ENCODE measurements at places on chromosomes 1 and 21.

GRCh38 chr1:192610112-192610889, 25.6 kb upstream of the RGS13 start:
- no peak for DNase-seq

- DNase-seq, result no peak
These were observed 104.8 kb downstream of the DHRS3 start for GRCh38 chr1:12513181-12513580.

DNA sequence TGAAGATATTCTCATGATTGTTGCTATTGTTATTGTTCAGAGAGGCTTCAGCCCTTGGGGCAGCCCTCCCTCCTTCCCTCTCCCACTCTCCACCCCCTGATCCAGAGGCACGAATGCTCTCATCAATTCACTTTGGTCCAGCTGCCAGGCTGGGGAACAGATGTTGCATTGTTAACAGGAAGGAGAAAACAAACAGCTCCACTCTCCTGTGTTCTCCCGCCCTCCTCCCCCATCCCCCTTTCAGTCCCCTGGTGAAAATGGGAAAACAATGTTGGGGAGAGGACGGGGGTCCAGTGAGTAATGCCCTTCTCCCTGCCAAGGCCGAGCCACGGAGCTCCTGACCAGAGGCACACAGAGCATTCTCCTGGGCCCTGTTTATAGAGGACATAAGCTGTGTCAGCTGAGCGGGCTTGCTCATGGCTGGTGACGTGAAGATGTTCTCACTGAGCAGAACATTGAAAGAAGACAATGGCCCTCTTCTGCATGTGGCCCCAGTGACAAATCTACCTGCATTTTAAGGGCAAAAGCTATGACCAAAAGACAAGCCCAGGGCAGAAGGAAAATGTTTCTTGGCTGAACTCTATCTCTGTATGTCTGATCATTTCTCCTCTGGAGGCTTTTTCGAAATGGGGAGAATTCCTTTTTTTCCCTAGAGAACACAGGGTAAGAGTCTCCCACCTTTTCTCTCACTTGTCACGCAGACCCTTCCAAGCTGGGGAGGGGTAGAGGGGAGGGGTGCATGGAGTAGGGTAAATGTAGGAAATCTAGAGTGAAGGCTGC, 111.7 kb downstream of the GLUL start:
- no peak for DNase-seq

- no peak for DNase-seq
These were observed 28.3 kb downstream of the RAB3GAP2 start for GRCh38 chr1:220243947-220244346.

DNA sequence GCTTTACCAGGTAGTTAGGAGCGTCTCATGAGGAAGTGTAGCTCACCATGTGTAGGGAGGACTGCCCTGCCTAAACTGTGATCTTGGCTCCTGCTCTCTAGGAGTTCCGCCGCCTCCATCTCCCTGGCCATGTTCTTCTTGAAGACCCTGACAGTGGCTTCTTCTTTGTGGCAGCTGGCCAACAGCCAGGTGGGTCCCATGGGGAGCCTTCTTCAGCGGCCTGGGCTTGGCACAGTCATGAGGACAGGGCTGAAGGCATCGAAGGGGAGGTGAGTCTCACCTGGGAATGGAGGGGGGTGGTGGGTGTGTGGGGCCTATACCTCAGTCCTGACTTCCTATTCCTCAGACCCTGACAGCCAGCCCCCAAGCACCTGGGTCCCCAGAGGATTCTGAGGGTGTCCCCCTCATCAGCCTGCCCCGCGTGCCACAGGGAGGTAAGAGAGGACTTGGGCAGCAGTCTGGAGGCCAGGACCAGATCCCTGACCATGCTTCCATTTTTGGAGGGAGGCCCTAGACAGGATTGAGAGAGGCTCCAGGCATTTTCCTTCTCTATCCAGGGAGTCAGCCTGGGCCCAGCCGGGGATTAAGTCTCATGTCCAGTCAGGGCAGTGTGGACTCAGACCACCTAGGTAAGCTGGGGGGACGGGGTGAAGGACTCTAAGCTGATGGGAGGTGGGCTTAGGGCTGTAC, 21.4 kb downstream of the HYI start:
- no peak for DNase-seq
